ENCODE measurements at places on chromosomes 6 and 20.

DNA sequence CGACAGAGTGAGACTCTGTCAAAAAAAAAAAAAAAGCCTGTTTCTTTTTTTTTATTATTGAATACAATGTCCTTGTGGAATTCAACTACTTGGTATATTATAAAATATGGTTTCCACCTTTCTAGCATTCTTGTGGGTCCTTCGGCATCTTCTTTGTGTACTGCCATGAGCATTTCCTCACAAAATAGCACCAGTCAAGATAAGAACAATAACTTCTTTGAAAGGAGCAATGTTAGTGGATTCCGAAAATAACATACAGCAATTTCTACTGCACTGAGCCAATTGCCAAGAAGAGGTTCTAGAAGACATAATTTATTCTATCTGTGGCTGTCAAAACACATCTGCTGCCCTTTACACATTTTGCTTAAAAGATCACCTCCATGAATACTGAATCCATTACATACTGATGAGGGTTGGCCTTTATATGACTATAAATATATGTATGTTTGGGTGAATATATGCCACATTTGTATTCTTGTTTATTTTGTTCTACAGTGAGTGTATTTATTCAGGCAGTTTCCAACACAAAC lies 19.1 kb upstream of the SPTLC3 start:
- DNase-seq, result no peak

- no peak for DNase-seq
Measured at GRCh38 chr20:63546256-63546955, 1.1 kb downstream of the SRMS start.

DNA sequence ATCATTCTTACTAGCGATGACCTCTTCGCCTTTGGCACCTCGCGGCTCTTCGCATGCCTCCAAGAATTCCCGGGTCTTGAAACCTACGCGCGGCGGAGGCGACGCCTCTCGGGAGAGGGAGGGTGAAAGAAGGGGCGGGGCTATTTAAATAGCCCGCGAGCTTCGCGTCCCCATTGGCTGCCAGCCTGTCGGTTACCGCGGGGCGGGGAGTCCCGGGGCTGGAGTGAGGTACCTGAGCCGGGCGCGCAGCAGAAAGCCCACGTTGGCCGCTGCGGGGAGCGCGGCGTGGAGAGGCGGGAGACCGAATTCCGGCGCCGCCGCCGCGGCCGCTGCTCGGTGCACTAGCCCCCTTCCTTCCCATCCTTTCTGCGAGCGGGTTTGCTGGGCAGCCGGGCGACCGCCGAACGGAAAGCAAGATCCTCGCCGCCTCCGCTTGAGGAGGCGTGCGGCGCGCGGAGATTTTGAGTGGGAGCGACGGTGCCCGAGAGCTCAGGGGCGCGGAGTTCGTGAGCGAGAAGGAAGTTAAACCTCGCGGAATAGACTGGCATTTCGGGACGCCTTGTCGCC lies at the start of gene BMP6:
Gene BMP6 (plus strand): TSS at position 251 of the 567 bp plus-strand sequence. CDS start 857 bp downstream, outside the sequence.
- DNase-seq, result peak; percentile 21

- DNase-seq, result no peak
Measured at GRCh38 chr6:4997862-4998261, 6.0 kb downstream of the RPP40 start.

- no peak for DNase-seq
Measured at GRCh38 chr6:34816635-34817301, 24.9 kb downstream of the BLTP3A start.

DNA sequence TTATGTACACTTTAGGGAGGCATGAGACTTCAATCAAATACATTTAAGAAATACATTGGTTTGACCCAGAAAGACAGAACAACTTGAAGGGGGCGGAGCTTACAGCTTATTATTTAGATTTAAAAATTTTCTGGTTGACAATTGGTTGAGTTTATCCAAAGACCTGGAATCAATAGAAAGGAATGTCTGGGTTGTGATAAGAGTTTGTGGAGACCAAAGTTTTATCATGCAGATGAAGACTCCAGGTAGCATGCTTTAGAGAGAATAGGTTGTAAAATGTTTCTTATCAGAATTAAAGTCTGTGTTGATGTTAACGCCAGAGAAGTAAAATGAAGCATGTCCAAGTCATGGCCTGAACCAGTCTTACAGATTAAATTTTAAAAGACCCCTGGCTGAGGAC lies 757.8 kb upstream of the ADGRB3 start:
- DNase-seq, result no peak

GRCh38 chr6:41705996-41706835 lies 29.2 kb downstream of the TFEB start:
- DNase-seq, result peak; percentile 82

GRCh38 chr6:159742165-159742564 lies 14.9 kb downstream of the WTAP start:
- DNase-seq, result no peak

- no peak for DNase-seq
Measured at GRCh38 chr6:135286962-135287538, 105.9 kb downstream of the MYB start.

- no peak for DNase-seq
Measured at GRCh38 chr6:126086560-126086959, 100.2 kb downstream of the TRMT11 start.

- no peak for DNase-seq
Measured at GRCh38 chr20:436476-436875, 25.9 kb downstream of the TBC1D20 start.

GRCh38 chr20:35954907-35955251 lies 577 bp upstream of the SCAND1 start:
- DNase-seq, result no peak

DNA sequence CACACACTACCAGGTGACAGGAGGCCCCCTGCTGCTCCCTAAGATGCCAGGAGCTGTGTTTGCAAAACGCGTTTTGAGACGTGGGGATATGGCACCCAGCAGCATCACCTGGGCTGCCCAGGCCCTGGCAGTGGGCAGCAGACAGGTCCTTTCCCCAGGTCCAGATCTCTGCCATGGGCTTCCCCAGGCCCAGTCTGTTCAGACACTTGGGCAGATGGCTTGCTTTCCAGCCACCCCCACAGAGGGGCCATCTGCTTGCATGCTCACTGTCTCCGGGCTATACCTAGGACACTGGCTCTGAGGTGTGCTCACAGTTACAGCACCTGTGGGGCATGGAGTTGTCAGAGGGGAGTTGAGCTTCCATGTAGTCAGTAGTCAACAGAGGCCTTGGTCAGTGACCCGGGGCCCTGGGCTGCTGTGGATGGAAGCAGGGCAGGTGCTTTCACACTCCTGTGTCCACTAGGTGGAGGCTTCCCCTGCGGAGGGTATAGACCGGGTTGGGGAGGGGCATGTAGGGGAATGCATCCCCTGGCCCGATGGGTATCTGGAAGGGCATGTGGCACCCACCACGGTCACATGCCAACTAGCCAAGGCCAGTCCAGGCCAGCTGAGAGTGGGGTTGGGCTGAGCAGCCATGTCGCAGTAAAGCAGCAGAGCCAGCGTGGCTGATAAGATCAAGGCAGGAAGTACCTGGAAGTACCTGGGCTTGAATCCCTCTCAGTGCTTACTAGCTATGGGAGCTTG lies 185.4 kb upstream of the SLC24A3 start:
- DNase-seq, result no peak

GRCh38 chr6:90082847-90083246 lies 188.6 kb downstream of the GJA10 start:
- DNase-seq, result no peak

GRCh38 chr20:36573798-36574365 lies 485 bp downstream of the TGIF2 start:
- DNase-seq, result peak; percentile 44

- no peak for DNase-seq
Measured at GRCh38 chr20:50455656-50456451, 54.3 kb upstream of the PTPN1 start.

DNA sequence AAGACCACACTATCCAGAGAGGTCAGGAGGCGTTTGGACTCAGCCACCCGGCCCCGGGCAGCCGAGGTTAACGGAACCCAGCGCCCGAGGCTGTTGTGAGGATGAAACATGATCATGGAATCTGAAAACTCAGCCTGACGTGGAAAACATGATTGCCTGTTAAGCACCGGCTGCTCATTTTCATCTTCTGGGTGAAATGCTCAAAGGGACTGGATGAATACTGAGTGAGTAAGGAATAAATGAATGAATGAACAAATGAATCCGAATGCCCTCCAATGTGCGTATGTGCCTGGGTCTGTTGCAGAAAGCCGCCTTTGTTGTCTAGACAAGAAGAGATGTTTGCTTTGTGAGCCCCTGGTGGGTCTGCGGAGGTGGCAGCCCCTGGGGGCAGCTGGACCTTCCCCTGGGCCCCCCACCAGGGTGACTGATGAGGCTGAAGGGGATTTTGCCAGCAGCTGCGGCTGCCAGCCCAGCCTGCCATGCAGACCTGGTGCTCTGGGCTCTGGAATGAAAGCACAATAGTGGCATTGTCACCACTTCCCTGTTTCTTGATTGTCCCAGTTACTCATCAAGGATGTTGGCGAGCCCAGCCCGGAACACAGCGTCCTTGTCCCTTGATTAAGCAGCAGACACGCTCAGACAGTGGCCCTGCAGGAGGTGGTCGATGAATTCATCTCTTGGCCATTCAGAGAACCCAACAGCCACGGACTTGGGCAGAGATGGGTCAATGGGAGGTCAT lies 211.1 kb downstream of the ANKRD60 start:
- peak; percentile 51 for DNase-seq

DNA sequence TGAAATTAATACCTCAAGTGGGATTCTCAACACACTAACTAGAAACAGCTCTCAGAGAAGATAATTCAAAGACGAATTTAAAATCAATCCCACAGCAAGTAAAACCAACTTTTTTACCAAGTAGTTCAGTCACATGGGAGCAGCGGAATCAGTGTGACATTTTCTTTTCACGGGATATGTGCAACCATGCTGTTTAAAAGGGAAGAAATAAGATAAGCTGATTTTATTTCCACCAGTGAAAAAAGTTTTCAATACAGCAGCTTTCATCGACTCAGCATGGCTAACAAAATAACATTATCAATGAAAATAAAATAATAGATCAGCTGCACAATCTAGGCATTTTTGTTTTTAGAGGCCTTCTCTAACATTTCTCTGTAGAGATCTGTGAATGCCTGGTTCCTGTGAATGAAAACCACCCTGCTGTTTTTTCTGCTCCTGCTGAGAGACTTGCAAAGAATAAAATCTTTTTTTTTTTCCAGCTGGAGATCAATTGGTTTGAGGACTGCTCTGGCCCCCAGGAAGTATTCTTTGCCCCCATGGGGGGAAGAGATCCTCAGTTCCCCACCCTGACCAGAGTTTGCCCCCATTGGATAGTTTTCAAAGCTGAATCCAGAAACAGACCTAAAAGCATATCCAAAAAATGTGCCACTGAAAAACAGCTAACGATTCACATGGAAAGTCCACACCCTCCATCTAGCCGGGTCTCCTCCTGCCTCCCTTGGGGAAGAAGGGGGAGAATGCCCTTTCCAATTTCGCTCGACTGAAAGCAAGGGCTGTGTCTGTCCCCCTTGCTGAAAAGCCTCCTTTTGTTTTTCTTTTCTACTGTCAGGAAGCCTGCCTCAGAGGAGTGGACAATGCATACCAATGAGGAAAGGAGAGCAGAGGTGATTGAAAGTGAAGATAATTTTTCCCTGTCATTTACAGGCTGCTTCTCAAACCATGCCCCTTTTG lies 317.6 kb downstream of the PRKN start:
- DNase-seq, result no peak

DNA sequence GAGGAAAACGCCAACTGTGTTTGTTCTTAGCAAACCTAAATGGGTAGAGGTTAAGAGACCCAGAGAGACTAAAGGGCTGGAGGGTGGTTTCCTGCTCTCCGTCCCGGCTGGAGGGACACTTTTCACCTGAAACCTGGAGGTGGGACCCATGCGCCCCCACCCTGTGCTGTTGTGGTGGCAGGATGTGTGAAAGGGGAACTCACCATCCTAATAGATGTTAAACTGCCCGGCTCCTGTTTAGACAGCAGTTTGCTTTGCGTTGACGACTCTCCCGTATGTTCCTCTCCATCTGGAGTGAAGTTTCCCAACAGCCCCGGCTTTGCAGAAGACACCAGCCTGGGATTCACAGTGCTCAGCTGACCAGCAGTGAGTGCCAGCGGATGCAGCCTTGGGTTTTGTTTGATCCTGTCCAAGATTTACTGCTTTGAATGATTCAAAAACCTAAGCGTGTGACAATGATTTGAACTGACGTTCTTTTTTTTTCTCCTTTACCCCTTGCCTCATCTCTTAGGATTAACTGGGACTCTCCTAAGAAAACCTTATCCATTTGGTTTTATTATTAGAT lies 66.0 kb downstream of the CDH4 start:
- DNase-seq, result no peak

DNA sequence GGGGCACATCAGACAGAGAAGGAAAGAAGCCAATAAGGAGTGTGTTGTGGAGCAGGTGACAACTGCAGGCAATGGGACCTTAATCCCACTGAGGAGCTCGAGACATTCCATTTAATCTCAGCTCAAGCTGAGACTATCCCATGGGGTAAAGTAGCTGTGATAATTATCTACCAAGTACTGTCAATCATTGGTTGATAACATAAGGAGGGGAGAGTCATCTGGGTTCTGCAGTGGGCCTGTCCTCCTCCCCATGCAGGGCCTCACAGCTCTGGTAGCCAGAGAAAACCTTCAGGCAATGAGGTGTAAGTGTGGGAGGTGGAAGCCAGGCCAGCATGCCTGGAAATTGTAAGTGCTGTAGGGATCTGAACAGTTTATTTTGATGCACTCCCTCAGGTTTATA lies 375.0 kb upstream of the ARID1B start:
- no peak for DNase-seq

- no peak for DNase-seq
Measured at GRCh38 chr20:64214952-64215351, 40.6 kb upstream of the PCMTD2 start.

GRCh38 chr20:14521436-14521835 lies 184.0 kb upstream of the FLRT3 start:
- no peak for DNase-seq

DNA sequence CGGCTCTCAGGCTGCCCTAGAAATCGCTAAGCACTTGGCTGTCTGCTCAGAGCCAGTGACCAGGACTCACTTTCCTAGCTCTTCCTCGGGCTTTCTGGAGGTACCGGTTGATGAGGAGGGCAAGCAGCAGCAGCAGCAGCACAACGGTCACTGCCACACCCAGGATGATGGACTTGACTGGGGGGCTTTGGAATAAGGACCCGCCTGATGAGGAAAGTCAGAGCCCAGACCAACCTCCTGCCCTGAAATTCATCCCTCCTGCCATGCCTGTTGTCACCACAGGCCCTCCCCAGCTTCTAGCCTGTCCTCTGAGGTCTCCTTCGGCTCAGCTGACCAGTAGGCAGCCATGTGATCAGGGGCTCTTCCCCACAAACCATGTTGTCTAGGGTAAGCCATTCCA lies 16.2 kb downstream of the TREML2 start:
- no peak for DNase-seq

GRCh38 chr6:131510094-131510493 lies 62.9 kb upstream of the ARG1 start:
- DNase-seq, result no peak

- no peak for DNase-seq
Measured at GRCh38 chr6:30074331-30075093, 1.1 kb downstream of the RNF39 start.

DNA sequence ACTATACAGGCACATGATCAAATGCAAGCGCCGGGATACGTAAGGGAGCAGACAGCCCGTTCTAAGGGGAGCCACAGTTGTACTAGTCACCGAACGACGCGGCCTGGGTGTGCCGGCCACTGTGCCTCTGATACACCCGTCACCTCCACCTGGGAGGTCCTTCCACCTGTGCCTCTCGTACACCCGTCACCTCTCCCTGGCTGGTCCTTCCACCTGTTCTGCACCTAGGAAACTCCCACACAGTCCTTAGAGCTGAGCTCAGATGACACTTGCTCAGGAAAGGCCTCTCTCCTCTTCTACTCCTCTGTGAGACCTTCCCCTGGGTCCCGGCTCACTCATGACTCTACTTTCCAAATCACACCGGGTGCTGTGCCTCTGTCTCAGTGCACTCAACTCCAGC lies 245.0 kb downstream of the TTLL2 start:
- DNase-seq, result no peak

GRCh38 chr6:27441001-27441400 lies 31.9 kb downstream of the ZNF184 start:
- no peak for DNase-seq
